G401 (cell line): ENCODE measurements at places on chromosomes 6 and 20.

- no peak for DNase-seq
Observed at GRCh38 chr6:36815962-36816735, 23.1 kb downstream of the CPNE5 start.

DNA sequence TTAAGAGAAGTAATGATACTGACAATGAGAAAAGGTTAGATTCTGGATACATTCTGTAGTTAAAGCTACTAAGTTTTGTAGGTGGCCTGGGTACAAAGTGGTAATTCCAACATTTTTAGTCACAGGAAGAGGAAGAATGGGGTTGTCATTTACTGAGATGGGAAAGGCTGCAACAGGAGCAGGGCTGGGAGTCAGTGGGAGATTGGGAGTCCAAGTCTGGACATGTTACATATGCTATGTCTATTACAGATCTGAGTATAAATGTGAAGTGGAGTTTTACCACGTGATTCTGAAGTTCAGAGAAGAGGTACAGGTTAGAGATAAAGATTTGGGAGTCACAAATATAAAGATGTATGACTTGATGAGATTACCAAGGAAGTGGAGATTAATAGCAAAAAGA is 116.2 kb downstream of the RWDD2A start:
- DNase-seq: no peak

DNA sequence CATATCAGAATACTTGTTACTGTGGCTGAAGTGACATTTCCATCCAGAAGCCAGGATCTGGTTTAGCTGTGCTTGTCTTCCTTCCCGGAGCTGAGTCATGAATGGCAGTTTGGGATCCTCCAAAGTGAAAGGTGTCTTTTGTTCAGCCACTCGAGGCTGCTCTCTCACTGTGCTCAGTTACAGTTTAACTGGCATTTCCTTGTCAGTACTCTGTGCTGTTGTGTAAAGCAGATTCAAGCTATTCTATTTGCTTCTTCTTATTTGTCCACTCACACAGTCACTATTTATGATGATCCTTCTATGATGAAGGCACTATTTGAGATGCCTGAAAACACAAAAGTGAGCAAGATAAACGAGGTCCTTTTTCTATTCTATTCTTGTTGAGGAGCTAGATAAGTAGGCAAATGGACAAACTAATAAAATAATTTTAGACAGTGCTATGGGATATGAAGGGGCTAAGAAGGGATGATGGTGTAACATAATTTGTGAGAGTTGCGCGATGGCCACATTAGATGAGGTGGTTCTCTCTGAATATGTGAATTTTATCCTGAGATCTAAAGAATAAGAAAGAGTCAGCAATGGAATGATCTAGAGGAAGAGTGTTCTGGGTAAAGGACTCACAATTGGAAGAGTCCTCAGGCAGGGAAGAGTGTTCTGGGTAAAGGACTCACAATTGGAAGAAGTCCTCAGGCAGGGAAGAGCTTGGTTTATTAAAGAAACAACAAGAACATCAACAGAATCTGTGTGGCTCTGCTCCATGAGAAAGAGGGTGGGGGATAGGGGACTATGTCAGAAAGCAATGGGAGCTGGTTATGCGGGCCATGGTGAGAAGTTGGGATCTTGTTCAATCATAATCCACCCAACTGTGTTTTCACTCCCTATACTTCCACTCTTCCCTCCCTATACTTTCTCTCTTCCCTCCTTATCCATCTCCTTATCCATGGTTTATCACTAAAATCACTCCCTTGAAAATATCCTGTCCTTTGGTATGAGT is 40.1 kb downstream of the CYP24A1 start:
- no peak for DNase-seq

DNA sequence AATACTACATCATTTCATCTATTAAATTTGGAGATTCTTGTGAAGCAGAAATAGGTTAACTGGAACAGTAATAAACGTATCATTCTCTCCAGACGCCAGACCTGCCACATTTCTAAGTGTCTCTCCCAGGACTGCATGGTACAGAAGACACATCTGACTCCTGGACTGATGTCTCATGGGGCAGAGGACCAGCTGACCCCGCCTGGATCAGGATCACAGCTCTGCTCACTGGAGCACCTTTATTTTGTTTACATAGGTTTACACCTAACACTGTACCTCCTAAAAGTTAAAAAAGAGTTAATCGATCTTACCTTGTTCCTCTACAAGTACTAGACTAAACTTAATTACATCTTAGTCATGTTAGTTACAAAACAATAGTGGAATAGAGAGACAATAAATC is 11.2 kb downstream of the OVOL2 start:
- no peak for DNase-seq

- DNase-seq: no peak
Observed at GRCh38 chr20:46573234-46573633, 22.8 kb upstream of the OCSTAMP start.

- no peak for DNase-seq
Observed at GRCh38 chr6:148272597-148272996, 70.0 kb upstream of the SASH1 start.

DNA sequence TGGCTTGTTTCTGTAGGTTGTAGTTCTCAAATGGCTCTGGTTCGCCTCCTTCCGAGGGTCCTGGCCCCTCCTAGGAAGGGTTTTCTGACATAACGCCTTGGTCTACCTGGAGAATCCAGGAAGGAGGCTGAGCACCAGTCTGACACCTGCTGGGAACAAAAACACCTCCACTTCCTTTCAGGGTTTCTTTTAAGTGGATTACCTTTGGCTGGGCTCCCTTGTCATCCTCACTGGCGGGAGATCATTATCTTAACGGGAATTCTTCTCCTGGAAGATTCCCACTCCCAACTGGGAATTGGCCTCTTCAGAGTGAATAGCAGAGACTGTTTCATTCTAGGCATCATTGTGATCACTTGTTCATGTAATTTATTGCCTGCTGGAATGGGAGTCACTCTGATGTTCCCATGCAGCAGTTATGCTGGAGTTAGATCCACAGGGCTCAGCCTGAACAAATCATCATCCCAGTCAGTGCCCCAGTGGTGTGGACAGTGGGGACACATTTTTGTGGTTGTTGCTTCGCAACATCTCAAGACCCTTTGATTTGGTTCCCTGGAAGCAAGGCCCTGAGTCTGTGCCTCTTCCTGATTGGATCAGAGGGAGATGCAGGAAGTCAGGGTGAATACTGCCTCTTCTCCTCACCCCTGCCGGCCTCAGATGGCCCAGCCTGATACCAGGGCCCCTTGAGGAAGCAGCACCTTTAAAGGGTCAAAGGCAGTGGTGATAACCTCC is 49.1 kb downstream of the LYRM2 start:
- DNase-seq: no peak

GRCh38 chr20:24743641-24744040 is 205.4 kb upstream of the CST7 start:
- no peak for DNase-seq

DNA sequence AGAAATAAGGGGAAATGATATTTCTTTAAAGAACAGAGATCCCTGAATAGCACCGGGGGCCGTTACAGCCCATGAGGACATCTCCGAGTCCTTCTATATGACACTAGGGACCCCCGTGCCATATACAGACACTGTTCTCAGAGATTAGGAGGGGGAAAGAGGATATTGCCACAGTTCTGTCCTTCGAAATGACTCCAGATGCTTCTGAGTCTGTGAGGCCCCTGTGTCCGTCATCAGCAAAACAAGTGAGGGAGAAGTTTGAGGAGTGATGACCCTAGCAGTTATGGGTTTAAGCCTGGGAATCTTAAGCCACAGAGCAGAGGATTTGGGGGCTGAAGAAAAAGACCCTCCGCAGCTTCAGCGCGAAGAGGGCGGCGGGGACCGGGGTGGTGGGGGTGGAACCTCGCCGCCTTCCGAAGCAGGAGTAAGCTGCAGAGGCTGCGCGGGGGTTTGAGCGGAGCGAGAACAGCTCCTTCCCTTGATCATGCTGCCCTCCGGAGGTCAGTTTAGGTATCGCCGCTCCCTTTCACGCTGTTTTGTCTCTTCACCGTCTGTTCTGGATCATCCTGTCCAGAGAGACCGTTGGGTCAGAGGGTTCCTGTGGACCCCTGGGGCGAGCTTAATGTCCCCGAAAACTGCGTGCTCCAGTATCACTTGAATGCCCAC is 23.6 kb downstream of the VPS52 start:
- DNase-seq: peak; percentile 91

- DNase-seq: no peak
Observed at GRCh38 chr20:38270869-38271605, 10.5 kb upstream of the KIAA1755 start.

GRCh38 chr20:61440548-61441055 is 188.5 kb downstream of the CDH4 start:
- DNase-seq: no peak

DNA sequence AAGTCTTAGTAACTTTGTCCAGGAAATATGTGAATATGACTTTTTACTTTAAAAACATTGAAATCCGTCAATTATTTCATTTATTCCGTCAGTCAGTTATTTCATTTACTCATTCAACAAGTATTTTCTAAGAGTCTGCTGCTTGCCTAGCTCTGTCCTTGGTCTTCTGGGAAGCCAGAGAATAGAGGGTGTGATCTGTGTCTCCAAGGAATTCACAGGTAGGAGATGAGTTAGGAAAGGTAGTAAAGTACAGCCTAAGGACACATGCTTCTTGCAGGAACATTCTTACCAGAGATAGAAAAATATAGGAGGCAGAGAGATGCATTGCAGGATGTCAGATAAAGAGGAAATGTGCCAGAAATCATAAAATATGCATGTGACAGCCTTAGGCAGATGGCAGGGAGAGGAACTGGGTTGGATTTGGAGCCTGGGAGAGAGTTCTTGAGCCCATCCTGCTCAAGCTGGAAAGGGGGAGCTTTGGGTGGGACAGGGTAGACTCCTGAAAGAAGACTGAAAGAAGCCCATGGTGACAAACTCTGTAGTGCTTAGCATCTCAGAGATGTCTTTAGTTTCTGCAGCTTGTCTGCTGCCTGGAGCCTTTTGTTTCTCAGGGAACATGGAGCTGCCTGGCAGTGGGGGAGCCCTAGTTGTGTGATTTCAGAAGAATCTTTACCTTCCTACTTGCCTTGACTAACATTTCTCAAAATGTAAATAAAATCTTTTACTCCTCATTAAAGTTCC is 3.5 kb downstream of the SH3BGRL2 start:
- peak; percentile 34 for DNase-seq

DNA sequence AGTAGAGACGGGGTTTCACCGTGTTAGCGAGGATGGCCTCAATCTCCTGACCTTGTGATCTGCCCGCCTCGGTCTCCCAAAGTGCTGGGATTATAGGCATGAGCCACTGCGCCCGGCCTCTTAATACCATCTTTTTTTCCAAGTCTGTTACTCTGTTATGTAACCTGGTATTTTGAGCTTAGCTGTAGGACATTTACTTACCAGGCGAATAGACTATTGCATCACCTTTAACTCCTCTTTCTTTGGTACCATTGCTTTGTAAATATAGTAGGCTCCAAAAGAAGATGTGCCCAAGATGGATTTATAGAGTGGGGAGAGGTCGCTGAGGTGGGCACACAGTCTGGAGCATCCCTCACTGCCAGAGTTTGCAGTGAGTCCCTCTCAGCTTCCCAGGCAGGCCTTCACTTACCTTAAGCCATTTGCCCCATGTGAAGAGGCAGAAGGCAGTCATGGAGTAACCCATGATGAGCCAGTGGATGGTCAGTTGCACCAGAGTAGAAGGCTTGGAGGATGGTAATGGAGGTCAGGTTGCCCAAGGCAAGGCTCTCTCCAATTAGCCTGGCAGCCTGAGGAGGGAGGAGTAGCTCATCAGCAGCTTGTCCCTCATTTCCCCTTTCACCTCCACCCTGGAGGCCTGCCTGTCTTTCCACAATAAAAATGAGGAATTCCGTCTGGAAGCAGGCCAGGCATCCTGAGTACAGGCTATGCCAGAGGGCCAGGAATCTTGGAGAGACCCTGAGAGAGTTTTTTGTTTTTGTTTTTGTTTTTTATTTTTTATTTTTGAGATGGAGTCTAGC is 9.7 kb downstream of the TIAM2 start:
- no peak for DNase-seq

- DNase-seq: no peak
Observed at GRCh38 chr20:50220093-50220893, 29.7 kb downstream of the CEBPB start.

- DNase-seq: no peak
Observed at GRCh38 chr6:131931063-131931750, 20.0 kb downstream of the CCN2 start.

DNA sequence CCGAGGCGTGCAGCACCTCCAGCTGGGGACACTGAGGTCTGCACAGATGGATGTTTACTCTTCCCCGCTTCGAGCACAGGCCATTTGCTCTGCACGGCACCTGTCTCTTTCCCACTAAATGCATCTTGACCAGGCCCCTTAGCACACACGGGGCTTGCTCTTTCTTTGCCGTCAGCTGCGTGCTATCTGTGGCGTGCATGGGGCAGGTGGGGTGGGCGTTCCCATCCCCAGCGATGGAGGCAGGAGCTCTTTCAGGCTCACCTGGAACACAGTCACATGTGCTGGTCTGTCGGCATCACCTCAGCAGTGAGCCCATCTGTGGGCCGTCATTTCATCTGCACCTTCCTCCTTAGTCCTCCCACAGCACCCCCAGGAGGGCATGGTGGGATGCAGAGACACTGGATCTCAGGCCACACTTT is 35.1 kb downstream of the RBM38 start:
- no peak for DNase-seq
